ENCODE measurements at places on chromosomes 2 and 18.

GRCh38 chr2:197256021-197256420 lies 54.6 kb downstream of the ANKRD44 start:
- DNase-seq, result no peak

- peak; percentile 33 for DNase-seq
These were observed 72.6 kb downstream of the TPGS2 start for GRCh38 chr18:36756242-36756641.

GRCh38 chr18:75215663-75216062 lies 5.1 kb downstream of the TSHZ1 start:
- DNase-seq, result peak; percentile 30

- no peak for DNase-seq
These were observed 89.8 kb downstream of the ZNF516 start for GRCh38 chr18:76405280-76405679.

GRCh38 chr2:219664944-219665343 lies 37.5 kb downstream of the SLC4A3 start:
- DNase-seq, result no peak

- no peak for DNase-seq
These were observed 74.9 kb downstream of the USP34 start for GRCh38 chr2:61396005-61396404.

DNA sequence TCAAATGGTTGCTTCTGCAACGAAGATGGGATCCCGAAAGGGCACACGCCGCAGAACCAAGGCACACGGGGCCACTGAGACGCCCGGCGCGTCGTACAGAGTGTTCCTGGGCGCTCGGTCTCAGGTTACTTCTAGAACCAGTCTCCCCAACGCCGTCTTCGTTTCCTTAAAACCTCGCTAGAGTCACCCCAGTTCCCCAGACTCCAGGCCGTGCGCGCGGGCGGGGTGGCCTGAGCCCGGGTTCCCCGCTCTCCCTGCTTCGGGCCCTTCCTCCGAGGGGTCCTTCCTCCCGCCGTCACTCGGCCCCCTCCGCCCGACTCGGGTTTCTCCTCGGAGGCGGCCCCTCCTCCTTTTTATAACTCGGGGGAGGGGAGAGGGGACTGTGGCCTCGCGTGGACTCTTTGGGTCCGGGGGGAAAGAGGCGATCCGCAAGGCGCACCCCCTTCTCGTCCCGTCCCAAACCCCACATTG lies 774 bp upstream of the FZD7 start:
- peak; percentile 72 for DNase-seq

DNA sequence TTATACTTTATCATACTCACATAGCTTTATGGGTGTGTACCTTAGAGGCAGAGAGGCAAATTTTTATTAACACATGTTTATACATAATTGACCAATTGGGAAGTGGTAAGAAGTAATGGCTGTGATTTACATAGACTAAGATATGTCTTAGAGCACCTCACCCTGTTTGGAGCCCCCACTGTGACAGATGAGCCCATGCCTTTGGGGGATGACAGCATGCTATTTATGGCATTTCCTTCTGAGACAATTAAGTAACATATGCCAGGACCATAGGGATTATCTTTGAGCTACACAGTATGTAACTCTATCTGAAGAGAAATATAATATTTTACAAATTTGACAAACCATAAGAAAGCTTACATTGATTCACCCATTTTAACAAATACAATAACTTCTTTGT lies 1655.3 kb upstream of the ACVR2A start:
- DNase-seq, result peak; percentile 83

GRCh38 chr2:42754776-42755140 lies 9.2 kb downstream of the OXER1 start:
- DNase-seq, result no peak

DNA sequence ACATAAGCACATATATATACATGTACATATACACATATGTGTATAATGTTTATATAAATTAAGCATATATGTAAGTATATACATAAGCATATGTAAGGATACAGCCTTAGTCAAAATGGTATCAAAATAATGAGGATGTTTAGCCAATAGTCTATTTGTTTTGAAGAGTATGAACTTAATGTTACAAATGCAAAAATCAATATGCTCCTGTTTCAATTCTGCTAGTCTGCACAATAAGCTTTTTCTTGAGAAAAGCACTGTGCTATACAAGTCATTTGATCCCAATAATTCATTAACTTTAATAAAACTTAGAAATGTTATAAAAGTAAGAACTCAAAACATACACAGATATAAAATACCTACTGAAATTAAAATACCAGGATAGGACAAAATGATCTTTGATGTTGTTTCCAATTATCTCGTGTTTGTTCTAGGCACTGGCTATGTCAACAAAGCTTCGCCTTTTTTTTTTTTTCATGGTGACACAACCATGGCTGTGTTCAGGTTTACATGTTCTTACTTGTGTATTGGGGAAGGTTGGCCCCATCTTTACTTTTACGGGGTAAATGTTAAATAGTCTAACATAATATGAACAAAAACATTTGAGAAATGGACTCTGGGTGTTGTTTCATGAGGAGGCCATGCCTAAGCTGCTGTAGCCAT lies 271.1 kb upstream of the CDH19 start:
- DNase-seq, result no peak

DNA sequence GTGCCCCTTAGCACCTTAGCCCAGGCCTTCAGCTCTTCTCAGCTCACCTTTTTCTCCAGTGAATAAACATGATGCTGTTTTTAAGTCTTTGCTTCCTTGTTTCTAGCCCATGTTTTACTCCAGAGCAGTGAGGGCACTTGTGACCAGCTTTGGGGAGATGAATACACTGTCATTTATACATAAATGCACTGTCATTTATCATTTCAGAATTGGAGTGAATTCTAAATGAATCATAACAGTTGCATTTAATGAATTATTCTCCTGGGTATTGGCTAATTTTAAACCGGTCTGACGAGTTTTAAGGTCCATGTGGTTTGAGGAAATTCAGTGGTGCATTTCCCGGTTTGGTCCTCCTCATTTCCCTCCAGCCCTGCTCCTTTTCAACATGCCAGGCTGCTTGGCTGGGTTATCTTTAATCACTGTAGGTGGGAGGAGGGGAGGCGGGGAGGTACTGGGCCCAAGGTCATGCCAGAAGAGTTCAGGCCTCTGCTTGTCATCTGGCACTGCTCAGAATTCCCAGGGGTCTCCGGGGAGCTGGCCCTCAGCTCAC lies 23.9 kb downstream of the PRKCE start:
- peak; percentile 8 for DNase-seq

- no peak for DNase-seq
These were observed 9.6 kb downstream of the MBOAT2 start for GRCh38 chr2:8993902-8994278.

GRCh38 chr2:111128096-111128495 lies 7.4 kb downstream of the BCL2L11 start:
- DNase-seq, result no peak

- DNase-seq, result no peak
These were observed 64.1 kb downstream of the EIF2AK3 start for GRCh38 chr2:88563129-88563528.

DNA sequence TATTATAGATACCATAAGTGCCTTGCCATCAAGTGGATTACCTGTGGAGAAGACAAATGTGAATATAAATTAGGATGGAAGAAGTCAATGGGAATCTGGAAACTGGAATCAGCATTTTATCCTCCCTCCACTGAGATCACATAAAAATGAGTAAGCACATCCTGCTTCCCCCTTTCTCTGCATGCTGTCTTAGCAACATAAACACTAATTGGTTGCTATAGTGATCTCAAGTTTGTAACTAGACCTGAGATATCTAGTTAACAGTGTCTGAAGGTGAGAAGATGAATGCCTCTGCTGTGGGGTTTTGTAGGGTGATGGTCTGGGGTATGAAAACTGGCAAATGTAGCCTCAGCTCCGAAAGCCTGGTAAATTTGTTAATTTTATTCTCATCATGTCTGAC lies 1357.5 kb upstream of the CELF4 start:
- no peak for DNase-seq

- no peak for DNase-seq
These were observed 1505.6 kb upstream of the ZEB2 start for GRCh38 chr2:146025519-146025918.

GRCh38 chr2:241935314-241935713 lies 65.8 kb downstream of the RTP5 start:
- DNase-seq, result no peak

- DNase-seq, result no peak
These were observed 248.7 kb upstream of the TNP1 start for GRCh38 chr2:217108575-217109027.

DNA sequence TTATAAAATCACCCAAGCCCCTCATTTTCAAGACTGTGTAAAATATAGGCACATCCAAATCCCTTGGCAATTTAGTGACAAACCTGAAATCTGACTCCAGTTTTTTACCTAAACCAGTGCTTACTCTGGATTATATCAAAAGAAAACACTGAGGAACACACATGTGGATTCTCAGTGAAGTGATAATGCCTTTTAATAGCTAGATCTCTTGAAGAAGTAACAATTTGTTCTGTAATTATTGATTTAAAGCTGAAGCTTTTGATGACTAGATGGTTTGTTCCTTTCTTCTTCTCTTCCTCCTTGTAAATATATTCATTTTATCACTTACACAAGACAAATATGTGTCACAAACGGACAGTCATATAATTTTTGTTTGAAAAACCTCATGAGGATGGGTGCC lies 894.6 kb downstream of the DCC start:
- no peak for DNase-seq

- DNase-seq, result no peak
These were observed 186.0 kb upstream of the HDAC4 start for GRCh38 chr2:239586651-239587310.

GRCh38 chr2:144835634-144836350 lies 315.9 kb upstream of the ZEB2 start:
- DNase-seq, result no peak

DNA sequence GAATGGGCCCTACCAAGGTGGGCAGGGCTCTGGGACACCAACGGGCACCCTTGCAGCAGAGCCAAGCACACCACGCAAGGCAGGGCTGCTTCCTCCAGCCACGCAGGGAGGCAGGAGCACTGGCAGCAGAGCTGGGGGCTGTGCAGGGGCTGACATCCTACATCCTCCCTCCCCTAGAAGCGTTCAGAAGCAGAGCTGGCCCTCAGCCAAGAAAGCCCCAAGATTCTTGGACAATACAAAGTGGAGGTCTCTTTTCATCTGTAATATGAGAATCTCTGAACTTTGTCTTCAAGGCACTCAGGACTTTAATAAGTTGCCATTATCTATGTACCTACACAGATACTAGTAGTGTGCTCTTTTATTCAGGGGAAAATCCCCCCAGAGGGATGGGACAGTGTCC lies 128.1 kb upstream of the AGAP1 start:
- DNase-seq, result no peak

GRCh38 chr2:50650403-50650810 lies 381.5 kb downstream of the NRXN1 start:
- no peak for DNase-seq

GRCh38 chr2:177359836-177360595 lies 32.6 kb upstream of the AGPS start:
- DNase-seq, result no peak

- DNase-seq, result no peak
These were observed 538.9 kb upstream of the REG3G start for GRCh38 chr2:78486565-78486964.

- DNase-seq, result no peak
These were observed 113.6 kb downstream of the DIS3L2 start for GRCh38 chr2:232075080-232075479.

- no peak for DNase-seq
These were observed 85.3 kb upstream of the MGAT4A start for GRCh38 chr2:98816281-98816680.

DNA sequence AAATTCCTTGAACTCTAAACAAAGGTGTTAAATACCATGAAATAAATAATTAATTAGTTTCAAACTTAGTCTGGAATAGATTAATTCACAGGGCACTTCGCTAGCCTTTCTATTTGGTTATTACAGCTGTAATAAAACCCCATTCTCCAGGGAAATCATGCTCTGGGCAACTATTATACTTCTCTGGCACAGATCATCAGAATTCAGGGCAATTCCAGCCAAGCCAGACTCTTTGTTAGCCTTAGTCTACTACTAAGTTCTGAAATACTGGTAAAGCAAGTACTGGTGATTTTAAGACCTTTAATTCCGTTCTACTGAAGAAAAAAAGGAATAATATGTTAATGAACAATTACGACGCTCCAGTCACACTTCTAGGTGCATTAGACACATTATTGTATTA lies 123.4 kb upstream of the PDE1A start:
- no peak for DNase-seq

DNA sequence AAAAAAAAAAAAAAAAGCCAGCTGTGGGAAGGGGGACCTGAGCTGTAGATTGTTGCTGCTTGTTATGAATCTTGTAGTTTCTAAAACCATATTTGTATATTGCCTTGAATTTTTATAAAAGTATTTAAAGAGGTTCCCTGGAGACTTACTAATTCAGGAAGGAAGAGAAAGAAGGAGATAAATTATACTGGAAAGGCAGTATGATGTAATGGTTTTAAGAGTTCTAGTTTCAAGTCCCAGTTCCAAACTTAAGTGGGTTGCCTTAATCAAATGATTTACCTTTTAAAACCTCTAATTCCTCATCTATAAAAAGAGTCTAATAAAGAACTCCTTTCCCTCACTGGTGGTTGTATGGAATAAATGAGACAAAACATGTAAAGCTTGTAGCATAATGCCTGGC lies 62.2 kb downstream of the PTRHD1 start:
- no peak for DNase-seq

DNA sequence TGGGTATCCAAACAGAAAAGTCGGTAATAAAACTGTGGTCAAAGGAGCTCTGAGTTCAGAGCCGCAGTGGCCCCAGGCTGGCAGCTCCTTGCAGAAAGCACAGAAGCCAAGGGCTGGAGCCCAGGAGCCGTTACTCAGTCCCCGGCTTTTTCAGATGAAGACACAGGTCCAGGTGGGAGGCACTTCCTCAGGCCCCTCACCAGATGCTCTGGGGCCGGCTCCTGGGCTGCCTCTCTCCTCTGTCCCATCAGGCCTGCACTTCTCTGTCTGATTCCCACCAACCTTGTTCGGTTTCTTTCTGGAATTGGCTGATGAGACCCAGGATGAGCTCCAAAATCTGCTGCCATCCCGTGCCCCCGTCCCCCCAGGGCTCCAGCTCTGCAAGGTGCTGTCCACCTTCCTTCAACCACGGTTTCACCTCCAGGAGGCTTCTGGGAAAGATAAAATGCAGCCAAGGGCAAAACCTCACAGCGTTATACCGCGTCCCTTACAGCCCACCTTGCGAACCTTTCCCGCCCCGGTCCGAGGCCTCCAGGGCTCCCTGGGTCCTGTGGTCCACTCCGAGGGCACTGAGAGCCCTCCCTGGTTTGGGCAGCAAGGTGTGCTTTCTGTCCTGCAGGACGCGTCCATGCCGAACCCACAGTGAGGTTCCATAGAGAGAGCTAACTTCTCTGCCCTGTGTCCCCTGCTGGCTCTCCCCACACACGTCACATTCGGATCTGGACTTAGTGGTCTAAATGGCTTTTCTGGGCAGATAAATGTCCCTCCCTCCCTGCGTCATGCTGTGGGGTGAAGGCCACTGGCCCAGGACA lies 102.9 kb downstream of the TPO start:
- no peak for DNase-seq

GRCh38 chr2:127125821-127126220 lies 18.9 kb upstream of the BIN1 start:
- no peak for DNase-seq

- DNase-seq, result peak; percentile 43
These were observed 120.9 kb downstream of the MMADHC start for GRCh38 chr2:149466635-149467034.

GRCh38 chr2:12809526-12809925 lies 92.8 kb downstream of the TRIB2 start:
- DNase-seq, result no peak
